ENCODE measurements at places on chromosomes 1 and 21. TPM values are rescaled to one million over a fixed set of nuclear protein-coding genes. Genes with fewer than 3 reads are reported as not detected.

CFHR1 gene
- not detected for total RNA-seq

TENT5C gene
- 0.36 TPM for total RNA-seq

CLCA1 gene
- not detected for total RNA-seq

CLEC20A gene
- under 0.01 TPM for total RNA-seq

FMOD gene
- 5.9 TPM for total RNA-seq

SPRR1B gene
- total RNA-seq = not detected

SPRR1A gene
- total RNA-seq = not detected

KRTAP12-1 gene
- total RNA-seq = not detected

TSPEAR gene
- not detected for total RNA-seq

FNDC10 gene
- 2.1 TPM for total RNA-seq

PRKCZ gene
- total RNA-seq = 0.72 TPM

HCN3 gene
- total RNA-seq = 2.9 TPM

TGFB2 gene
- 12.7 TPM for total RNA-seq

FMN2 gene
- 11.2 TPM for total RNA-seq

SPRR2B gene
- total RNA-seq = not detected

S100A7 gene
- not detected for total RNA-seq

CATSPERE gene
- 1.8 TPM for total RNA-seq

LPAR3 gene
- total RNA-seq = 0.29 TPM

OVAAL gene
- total RNA-seq = not detected

B3GALT5 gene
- total RNA-seq = under 0.01 TPM

CSMD2 gene
- 0.36 TPM for total RNA-seq

CACHD1 gene
- 5.1 TPM for total RNA-seq

RHD gene
- total RNA-seq = not detected
